Cerebellar cortex (tissue), 1 donor: ENCODE measurements at places on chromosomes 12 and 14.

GRCh38 chr12:123001464-123001863 lies 21.0 kb downstream of the ARL6IP4 start:
- DNase-seq: no peak

DNA sequence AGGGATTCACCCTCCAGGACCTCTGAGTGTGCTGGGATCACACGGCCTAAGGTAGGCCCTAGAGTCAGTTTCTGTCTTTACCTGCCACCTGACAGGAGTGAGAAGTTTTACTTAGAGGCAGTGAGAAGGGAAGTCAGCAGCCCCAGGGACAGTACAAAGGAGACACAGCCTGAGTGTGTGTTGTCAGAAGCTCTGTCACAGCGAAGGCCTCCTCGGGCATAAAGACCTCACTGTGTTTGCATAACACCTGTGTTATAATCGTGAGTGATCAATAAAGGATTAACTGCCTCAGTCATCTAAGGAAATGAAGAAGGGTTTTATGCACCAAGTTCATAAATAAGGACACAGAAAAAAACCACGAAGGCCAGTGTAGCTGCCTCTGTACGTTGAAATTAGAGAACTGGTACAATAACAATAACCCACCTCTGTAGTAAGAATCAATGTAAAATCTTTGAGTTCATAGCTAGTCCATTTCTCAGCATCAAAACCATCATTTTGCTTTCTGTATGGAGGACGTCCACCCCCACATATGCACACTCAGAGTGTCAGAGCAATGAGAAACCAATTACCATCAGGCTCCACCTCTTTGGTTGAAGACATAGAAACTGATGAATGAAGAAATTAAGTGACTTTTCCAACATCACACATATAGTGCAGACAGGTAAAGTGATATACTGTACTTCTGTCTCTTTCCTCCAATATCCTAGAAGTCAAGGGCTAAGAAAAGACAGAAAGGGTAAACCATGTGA lies 159.3 kb downstream of the DAD1 start:
- no peak for DNase-seq

DNA sequence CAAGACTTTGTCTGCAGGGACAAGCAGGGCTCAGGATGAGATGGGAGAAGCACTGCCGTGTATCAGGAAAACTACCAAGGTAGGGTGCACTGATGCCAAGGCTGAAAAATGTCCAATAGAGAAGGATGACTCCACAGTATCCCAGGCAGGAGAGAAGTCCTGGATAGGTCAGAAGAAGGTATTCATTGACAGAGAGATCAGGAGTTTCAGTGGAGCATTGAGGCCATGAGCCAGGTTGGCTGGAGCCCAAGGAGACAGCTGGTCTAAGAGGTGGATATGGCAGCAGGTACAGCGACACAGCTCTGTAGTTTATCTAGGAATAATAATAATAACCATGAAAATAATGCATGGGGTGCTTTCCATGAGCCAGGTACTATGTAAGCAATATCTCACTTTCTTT lies 180.9 kb downstream of the EXOC5 start:
- peak; percentile 95 for DNase-seq

GRCh38 chr12:107523775-107524535 lies 161.6 kb upstream of the PWP1 start:
- no peak for DNase-seq

DNA sequence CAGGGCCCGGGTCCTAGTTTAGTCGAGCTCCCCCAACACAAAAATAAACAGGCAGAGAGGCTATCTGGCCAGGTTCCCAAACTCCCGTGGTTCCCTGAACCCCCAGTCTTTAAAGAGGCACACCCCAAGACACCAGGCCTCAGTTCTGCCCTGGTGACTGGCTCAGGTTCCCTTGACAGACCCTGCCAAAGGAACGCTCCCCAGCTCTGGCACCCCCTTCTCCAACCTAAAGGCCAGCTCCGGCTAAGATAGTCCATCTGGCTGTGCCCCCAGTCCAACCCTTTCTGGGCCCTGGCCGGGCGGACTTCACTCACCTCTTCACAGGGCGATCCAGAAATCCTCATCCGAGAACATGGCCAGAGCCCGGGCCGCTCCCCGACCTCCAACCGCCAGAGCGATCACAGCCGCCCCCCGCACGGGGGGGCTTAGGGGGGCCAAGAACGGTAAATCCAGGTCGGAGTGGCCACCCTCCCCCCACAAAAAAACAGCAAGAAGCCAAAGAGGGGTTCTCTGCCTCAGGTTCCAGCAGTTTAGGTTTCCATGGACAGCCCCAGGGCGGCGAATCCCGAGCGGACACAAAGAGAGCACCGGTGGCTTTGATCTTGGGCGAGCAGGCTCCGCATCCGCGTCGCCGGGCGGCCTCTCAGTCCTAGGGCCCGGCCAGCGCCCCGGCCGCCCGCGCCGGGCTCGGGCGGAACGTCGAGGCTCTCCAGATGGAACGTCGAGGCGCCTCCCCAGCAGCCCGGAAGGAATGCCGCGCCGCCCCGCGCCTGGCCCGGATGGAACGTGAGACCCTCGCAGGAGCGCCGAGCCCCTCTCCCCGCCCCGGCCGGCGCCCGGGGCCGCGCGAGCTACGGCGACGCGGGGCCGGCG lies 1.1 kb downstream of the KMT2D start:
- no peak for DNase-seq

GRCh38 chr12:34363050-34363673 lies 340.9 kb downstream of the ALG10 start:
- no peak for DNase-seq

- peak; percentile 80 for DNase-seq
Observed at GRCh38 chr14:32201816-32202490, at the start of gene RNU6-7. TSS of gene RNU6-7 (plus strand) at chr14:32202045.

GRCh38 chr12:112309797-112310196 lies 72.4 kb downstream of the HECTD4 start:
- no peak for DNase-seq

GRCh38 chr14:102272392-102272791 lies 32.6 kb downstream of the MOK start:
- DNase-seq: no peak

DNA sequence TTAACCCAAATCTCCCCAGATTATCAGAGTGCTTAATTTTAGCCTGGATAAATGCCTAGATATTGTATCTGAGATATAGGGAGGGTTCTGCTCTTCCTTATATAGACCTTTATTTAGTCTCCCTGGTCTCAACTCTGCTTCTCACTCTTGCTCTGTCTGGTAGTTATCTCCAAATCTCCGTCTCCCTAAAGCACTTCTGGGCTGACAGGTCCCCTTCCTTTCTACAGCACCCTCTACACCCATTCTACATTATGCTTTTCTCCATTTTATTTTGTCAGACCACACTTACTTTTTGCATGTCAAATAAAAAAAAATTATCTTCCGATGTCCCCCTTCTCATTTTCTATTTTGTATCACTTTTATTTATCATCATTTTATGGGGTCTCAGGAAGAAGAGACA lies 2.0 kb upstream of the ERC1 start:
- peak; percentile 35 for DNase-seq

DNA sequence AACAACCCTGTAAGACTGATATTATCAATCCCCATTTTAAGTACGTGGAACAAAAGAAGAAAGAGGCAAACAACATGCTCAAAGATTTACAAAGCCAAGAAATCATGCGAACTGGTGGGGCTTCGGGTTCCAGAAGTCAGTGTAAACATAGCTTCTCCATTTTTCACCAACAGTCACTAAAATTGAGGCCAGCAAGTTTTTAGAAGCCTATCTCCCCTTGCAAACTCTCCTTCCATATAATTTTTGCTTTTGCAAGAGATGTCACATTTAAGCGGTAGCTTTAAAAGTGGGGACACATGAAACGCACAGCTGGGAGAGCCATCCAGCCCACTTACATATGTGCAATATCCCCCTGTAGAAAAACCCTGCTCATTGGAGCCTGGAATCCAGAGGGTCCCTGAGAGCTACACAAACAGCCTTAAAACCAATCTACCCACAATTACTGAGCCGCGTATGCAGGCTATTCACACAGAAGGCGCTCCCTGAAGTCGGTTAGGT lies 797 bp downstream of the SLC11A2 start:
- no peak for DNase-seq

- DNase-seq: no peak
Observed at GRCh38 chr12:91990525-91990924, 155.1 kb downstream of the BTG1 start.

DNA sequence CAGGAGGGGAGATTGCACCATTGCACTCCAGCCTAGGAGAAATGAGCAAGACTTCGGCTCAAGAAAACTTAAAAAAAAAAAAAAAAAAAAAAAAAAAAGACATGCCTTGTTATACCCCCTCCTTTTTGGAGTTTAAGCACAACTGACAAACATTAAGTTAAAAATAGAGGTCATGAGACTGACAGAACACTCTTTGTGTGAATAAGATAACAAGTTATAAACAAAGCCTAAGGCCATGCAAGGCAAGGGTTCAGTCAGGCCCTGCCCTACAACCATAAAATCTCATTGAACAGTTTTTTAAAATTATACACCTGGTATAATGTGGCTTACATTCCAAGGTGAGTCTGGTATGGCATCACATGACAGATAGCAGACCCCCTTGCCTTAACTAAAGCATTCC lies 39.3 kb downstream of the TSPAN19 start:
- no peak for DNase-seq

DNA sequence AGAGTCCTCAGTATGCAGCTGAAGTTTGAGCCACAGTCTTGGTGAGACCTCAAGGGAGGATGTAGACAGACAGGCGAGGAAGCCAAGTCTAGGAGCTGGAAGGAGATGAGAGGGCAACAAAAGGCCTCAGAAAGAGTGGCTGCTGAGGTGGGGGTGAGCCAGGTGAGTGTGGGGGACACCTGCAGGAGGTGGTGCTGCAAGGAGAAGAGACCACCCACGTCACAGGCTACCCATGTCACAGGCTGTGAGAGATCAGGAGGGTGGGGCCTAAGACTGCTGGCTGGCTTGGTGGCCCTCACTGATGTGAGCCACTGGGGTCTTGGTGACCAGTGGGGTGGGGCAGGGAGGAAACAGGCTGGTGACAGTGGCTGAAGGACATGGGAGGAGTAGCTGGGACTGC lies 97.3 kb downstream of the KIF26A start:
- no peak for DNase-seq

GRCh38 chr14:30427846-30428245 lies 131.1 kb upstream of the G2E3 start:
- no peak for DNase-seq

GRCh38 chr14:20219033-20219432 lies 4.5 kb upstream of the OR11H6 start:
- no peak for DNase-seq

GRCh38 chr12:130158754-130159059 lies 3.6 kb upstream of the FZD10 start:
- DNase-seq: no peak

GRCh38 chr12:3896801-3897351 lies 23.7 kb upstream of the PARP11 start:
- no peak for DNase-seq

- DNase-seq: no peak
Observed at GRCh38 chr14:32171469-32171868, 30.4 kb upstream of the RNU6-7 start.

DNA sequence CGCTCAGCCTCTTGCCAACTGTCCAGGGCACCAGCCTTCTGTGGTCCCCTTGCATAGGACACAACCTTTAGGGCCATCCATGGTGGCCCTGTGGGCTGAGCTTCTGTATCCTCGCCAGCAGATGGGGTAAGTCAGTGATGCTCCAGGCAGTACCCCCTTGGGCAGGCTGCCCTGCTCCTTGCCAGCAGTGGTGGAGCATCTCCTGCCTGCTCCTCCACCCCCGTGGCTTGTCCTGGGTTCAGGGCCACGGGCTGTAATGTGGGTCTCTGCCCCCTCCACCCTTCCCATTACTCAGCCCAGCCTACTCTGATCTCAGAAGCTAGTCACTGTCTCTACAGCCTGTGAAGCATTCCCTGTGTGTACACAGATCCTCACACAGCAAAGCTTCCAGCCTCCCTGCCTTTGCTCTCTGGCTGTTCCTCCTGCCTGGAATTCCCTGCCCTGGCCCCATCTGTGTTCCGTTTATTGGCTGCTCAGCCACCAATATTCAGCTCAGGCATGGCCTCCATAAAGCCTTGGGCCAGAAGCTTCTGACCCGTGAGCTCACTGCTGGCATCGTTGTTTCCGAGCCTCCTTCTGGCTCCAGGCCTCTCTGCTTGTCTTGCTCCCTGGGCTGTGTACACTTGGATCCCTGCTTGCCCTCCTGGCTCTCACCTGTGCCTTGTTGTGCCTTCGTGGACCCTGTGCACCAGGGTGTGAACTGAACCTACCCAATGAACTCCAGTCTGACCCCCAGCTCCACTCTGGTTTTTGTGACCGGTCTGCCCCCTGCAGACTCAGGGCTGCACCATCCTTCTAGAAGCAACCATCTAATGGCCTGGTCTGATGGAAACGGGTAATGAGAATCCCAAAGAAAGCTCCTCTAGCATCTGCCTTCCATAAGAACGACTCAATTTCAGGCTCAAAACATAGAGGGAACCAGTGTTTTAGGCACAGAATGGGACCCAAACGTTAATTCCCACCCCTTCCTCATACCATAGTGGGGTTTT lies 177.0 kb upstream of the PRMT8 start:
- DNase-seq: peak; percentile 73

DNA sequence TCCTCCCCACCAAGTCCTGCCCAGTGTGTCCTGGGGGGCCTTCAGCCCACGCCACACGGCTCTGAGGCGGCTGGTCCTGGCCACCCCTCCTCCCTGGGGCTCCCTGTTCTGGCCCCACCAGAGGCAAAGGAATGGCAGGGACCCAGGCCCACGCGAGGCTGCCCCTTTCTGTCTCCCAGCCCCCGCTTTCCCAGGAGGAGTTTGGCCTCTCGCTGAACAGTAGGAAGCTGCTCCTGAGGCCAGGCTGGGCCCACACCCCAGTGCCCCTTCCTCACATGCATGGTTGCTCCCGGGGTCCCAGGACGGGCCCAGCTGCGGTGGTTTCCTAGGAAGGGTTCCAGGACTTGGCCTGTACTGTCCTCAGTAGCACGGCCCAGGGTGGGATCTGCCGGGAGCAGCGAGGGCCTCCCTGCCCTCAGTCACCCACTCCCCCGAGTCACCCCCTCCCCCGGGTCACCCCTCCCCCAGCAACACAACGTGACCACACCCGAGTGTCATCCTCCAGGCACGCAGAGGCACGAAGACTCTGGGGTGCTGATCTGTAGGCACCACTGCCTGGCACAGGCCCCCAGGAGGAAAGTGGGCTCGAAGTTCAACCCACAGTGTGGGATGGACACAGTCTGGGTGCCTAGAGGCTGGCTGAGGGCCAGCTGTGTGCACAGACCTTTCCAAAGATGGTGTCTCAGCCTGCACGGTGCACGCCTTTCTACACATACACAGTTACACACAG lies 33.0 kb downstream of the LRCOL1 start:
- DNase-seq: no peak

GRCh38 chr14:96176275-96176674 lies 28.4 kb upstream of the BDKRB2 start:
- no peak for DNase-seq

GRCh38 chr14:102140027-102140749 lies 491 bp downstream of the WDR20 start:
- no peak for DNase-seq

DNA sequence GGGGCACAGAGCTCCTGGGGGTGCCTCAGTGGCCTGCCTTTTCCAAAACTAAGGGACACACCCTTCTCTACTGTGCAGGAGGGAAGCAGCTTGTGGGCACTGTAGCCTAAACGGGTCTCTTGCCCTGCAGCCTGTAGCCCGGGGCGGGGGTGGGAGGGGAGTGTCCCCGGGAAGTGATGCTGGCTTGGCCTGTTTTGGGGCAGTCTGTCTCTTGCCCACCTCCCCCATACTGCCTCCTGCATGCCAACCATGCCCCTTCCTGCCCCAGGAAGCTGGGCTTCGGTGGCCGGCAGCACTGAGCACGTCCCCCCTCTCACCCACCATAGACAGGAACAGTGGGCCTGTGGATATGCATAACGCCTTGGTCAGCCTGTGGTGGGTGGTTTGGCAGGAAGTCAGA lies 43.4 kb downstream of the PRIMA1 start:
- no peak for DNase-seq

- no peak for DNase-seq
Observed at GRCh38 chr14:73162251-73162650, 25.9 kb downstream of the PSEN1 start.
